ENCODE measurements at places on chromosomes 1 and 21.

DNA sequence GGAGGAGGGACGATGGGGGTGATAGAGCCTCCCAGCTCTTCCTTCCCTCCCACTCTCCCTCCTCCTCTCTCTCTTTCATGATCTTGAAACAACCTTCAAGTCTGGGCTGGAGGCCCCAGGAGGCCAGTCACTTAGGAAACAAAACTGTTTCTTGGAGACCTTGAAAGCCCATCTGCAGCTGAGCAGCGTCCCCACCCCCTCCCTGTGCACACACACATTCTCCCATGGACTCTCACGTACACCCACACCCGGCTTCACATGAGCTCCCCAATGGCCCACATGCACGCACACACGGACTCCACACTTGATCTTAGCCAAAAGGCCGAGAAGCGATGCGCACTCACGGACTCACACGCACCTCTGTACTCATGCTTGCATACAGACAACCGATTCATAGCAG, 3.2 kb upstream of the ATP1A2 start:
- no peak for DNase-seq

- DNase-seq, result no peak
Measured at GRCh38 chr1:103363008-103363365, 162.5 kb upstream of the RNPC3 start.

DNA sequence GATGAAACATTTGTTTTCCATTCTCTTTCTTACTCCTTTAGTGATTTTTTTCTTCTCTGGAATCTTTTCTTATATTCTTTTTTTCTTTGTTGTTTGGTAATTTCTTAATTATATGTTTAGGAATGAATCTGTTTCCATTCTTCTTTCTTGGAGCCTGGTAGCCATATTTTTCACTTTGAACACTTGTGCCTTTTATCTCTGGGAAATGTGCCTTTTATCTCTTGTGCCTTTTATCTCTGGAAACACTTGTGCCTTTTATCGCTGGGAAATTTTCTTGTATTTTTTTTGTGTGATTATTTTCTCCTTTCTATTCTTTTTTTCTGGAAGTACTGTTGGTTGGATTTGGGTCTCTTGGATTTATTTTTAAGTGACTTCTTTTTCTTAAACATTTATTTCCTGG, 118.2 kb downstream of the LEPR start:
- DNase-seq, result no peak

- no peak for DNase-seq
Measured at GRCh38 chr1:74245168-74245772, 10.1 kb downstream of the TNNI3K start.

DNA sequence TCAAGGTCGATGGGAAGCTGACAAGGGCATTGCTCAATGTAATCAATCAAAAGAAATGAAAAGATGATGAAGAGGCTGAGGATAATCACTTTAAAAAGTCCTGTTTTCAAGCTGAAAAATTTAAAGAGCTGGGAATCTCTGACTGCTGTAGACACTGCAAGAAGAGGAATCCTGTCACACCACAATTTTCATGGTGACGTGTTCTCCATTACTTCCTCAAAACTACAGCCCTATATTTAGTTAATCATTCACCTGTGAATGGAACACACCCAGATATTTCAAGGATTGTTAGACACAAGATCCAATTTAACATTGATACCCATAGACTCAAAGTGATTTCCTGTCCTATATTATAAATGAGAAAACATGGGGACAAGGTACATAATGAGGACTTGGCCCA, 1048.3 kb downstream of the AMY1C start:
- DNase-seq, result no peak

GRCh38 chr1:61372944-61373343, 290.6 kb downstream of the NFIA start:
- DNase-seq, result no peak

DNA sequence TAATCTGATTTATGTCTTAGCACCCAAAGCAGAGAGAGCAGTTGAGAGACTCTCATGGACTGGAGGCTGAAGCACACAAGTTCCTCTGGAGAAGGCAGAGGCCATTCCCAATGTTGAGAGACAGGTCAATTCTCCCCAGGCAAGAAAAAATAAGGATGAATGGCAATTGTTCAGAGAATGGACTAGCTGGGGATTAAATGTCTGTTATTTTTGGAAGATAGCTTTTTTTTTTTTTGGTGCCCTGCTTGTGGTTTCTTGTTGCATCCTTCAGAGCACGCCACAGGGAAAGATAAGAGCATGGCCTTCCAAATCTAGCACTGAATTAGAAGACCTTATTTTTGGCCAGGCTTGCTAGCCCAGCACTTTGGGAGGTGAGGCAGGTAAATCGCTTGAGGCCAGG, 65.6 kb upstream of the ERRFI1 start:
- DNase-seq, result no peak

DNA sequence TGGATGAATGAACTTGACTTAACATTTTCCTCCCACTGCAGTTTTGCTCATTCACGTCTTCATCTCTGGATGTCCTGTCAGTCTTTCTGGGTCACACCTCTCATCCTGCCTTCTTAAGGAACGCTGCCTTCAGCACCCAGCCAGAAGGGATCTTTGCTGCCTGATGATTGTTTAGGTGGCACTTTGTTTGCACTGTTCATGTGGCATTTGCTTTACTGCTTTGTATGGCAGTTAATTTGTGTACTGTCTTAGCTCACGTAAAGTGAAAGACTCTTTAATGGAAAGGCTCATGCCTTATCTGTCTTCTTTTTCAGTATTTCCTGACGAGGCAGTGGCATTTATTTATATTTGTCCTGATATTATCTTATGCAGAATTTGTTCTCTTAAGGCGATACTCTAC, 4.9 kb downstream of the MIA3 start:
- DNase-seq, result no peak

DNA sequence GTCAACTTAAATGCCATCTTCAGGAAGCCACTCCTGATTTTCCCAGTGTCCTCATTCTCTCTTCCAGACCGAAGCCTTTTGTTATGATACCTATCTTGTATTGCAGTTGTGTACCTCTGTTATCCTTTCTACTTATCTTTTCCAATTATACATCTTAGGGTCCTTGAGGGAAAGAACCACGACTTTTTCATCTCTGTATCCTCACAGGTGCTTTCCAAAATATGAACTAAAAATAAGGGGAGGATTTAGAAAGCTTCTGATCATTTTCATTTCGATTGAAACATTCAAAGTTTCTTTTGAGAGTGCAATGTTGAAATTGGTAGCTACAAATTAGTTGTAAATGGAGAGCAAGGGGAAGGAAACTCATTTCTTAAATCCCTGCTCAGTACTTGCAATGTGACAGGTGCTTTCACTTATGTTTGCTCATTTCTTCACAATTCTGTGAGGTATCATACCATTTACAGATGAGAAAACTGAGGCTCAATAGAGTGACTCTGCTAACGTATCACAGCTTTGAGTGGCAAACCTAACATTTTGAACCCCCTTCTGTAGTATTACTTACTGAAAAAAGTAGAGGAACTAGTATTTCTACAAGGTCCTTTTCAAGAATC, 24.2 kb downstream of the SLC19A2 start:
- DNase-seq, result no peak

GRCh38 chr1:26472320-26472900, at the start of gene HMGN2:
Gene HMGN2 (plus strand): TSS chr1:26472440. CDS start chr1:26472613, 173 bp downstream.
- peak; percentile 70 for DNase-seq

DNA sequence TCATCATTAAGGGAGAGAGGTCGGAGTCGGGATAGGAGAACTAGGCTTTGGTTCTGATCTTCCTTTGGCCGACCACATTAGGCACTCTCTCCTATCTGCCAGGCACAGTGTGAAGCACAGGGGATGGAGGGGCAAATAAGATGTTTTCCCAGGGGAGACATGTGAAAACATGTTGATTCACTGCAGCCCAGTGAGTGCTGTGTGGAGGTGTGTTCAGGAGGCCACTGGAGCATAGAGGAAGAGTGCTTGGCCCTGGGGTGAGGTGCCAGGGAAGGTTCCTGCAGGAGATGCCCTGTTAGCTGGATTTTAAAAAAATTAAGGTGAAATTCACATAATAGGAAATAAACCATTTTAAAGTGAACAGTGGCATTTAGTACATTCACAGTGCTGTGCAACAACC, 3.7 kb downstream of the VANGL2 start:
- no peak for DNase-seq

GRCh38 chr1:112457241-112457640, 51.5 kb upstream of the WNT2B start:
- DNase-seq, result no peak

- DNase-seq, result no peak
Measured at GRCh38 chr1:227548119-227548397, 15.3 kb upstream of the ZNF678 start.

DNA sequence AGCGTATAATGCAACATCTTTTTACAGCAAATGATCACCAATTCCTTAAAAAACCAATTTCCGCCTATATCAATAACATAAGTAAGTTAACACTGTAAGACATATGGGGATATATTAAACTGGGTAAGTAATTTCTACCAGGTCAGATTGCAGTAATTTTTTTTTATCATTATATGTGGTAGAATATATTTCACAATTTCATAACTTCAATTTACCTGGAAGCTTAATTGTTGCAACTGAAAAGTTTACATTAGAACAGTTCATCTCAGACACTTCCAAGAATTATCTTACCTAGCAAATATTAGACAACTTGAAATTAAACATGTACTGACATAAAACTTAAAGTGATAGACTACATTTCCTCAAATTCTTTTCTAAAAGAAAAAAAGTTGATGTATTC, 51.9 kb upstream of the ASPM start:
- no peak for DNase-seq

DNA sequence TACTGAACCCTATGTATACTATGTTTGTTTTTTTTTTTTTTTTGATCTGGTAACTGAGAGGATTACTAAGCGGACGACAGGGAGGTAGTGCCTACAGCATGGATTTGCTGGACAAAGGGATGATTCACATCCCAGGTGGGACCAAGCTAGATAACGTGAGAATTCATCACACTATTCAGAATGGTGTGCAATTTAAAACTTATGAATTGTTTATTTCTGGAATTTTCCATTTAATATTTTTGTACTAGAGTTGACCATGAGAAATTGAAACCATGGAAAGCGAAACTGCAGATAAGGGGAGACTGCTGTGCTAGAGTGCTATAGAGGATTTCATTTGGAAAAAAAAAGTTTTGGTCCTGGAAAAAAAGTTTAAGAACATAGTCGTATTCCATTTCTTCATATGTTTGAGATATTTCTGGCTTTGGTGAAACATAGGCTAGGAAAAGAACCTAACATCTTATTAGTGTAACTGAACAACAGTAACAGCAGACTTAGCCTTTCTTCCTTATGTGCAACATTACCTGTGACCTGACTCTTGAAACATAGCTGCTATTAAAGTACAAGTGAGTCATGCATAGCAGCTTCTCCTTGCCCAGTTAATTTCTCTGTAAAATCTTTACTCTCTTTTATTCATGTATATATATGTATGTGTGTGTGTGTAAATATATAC, 202.5 kb downstream of the FGGY start:
- DNase-seq, result no peak

GRCh38 chr1:151534662-151535278, 5.3 kb upstream of the TUFT1 start:
- DNase-seq, result peak; percentile 74

GRCh38 chr1:227391211-227391610, 72.9 kb upstream of the CDC42BPA start:
- no peak for DNase-seq

DNA sequence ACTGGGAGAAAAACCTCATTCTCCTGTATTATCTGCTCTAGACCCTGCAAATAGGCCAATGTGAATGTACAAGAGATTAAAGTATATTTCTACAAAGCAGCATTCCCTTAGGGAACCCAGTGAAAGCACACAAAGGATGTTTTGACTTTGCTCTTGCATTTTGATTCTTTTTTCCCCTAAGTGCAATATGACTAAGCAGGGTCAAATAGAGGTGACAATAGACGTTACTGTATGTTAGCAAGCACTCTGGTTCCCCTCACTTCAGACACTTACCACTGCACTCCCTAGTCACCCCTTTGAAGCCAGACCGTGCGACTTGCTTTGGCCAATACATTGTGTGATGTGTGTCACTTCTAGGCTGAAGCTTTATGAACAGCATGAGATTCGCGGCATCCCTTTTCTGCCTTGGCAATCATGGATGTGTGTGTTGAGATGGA, 209.7 kb downstream of the RHOU start:
- no peak for DNase-seq

- DNase-seq, result no peak
Measured at GRCh38 chr1:99986656-99987225, 16.9 kb downstream of the SLC35A3 start.

GRCh38 chr1:208080396-208081286, 163.5 kb downstream of the PLXNA2 start:
- DNase-seq, result no peak

- DNase-seq, result no peak
Measured at GRCh38 chr21:43882952-43883545, 18.0 kb downstream of the AGPAT3 start.

DNA sequence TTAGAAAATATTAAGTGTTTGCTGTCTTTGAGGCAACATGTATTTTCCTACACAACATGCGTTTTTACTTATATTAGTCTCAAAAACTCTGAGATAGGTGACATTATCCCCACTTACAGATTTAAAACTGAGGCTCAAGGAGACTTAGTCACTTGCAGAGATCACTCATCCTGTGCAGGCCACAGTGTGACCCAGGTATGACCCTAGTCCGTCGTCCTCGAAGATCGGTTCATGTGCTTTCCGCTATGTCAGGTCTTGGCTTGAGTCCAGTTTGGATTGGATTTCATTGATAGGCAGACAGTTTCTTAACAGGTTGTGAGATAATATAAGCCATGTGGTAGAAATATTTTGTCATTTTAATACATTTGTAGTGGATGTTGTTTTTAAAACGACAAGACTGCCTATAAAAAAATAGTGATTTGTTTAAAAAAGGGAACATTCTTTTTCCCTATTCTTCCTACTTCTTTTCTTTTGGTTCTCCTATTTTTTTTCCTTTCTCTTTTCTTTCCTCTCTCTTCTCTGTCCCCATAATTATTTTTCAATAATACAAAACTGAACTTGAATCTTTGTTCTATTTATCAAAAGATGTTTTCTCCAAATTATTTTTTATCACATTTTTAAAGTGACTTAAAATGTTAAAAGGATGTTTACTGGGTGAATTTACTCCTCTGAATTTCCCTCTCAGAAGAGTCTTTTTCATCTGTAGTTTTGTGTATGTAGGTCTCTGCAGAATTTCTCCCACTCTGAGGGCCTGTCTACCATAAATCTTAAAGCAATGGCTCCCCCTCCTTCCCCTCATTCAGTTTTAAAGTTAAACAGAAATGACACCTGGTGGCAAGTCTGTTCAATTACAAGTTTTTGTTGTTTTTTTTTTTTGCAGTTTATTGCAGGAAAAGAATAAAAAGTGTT, 81.8 kb downstream of the PHTF1 start:
- peak; percentile 31 for DNase-seq
